ENCODE measurements at places on chromosomes 6 and 20.
A peak's percentile ranks its signal among the peaks of the same experiment; 100 is the strongest.

GRCh38 chr6:3522561-3523260 lies 65.9 kb upstream of the SLC22A23 start:
- DNase-seq = no peak

DNA sequence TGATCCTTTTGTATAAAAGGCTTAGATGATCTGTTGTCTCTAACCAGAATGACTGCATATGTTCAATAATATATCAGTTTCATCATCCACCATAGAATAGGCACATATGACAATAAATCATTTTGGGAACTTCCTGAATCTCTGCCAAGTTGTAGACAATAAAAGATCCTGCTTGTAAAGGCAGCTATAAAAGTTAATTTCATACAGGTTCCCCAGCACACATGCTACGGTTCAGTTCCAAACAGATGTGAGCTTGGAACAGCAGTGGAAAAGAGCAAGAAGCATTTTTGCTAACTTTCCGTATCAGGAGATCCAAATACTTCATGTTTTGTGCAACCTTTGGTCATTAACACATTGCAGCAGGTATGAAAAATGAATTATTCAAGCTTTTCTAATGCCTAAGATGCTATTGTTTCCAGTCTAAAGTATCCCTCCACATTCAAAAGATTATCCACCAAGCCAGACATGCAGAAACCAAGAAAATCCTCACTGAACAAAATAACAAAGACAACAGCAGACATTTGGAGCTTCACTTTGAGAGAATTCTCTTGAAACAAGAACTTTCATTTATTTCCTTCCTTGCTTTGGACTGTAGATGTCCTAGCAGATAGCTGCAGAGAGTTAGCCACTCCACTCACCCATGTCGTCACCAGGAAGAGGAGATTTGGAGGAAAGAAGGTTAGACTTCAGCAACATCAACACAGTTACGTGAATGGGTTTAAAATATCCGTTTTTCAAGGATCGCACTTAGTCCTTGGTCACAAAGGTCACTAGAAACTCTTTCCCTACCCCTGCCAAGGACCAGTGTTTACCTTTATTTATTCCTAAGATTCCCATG lies 453.5 kb upstream of the JARID2 start:
- peak; percentile 44 for DNase-seq

- no peak for DNase-seq
Measured at GRCh38 chr6:117110737-117111136, 154.6 kb upstream of the VGLL2 start.

DNA sequence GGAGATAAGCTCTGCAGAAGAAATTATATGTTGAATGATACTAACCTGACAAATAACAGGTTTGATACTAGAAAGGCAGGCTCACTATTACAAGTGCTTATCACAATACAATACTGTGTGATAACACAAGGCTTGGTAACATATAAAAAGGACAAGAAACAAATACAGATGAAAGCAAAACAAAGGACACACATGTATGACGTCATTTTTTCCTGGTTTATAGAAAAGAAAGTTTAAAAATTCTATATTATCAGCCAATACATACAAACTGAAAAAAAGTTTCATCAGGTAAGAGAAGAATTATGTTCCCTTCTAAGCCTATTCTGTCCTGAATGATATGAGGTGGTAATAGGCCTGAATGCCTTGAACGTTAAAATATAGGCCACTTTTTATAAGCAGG lies 32.3 kb upstream of the MCM9 start:
- DNase-seq = no peak

GRCh38 chr20:20552076-20552475 lies 160.4 kb downstream of the RALGAPA2 start:
- DNase-seq = no peak

- no peak for DNase-seq
Measured at GRCh38 chr20:58593880-58594638, 57.0 kb upstream of the STX16 start.

GRCh38 chr6:33192105-33192646 lies at the start of gene COL11A2:
COL11A2 (minus strand) TSS chr6:33192467; CDS start chr6:33192240, 227 bp downstream.
- DNase-seq = no peak

GRCh38 chr20:13515291-13515690 lies 123.4 kb downstream of the TASP1 start:
- DNase-seq = no peak

DNA sequence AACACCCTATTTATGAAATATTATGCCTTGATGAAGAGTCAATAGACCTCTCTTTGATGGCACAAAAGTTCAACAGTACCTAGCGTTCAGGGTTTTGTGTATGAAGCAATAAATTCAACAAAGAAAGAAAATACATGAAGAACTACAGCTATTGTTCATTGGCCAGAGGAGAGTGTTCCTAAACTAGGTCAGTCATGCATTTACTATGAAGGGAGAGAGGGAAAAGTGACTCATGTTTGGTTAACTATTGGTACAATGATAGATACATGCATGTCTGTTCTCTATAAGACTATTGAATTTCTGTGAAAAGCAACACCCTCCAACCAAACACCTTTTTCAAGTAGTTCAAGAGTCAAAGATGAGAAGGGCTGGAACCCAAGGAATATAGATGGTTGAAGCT lies 50.7 kb downstream of the CLIC5 start:
- DNase-seq = no peak

All from suppressor macrophage treated with lipopolysaccharide for 1 hour (primary cell).